ENCODE measurements at places on chromosomes 4 and X.
A peak's percentile ranks its signal among the peaks of the same experiment; 100 is the strongest.

- DNase-seq: peak; percentile 88
These were observed 23.7 kb downstream of the ELF4 start for GRCh38 chrX:130086447-130087206.

- DNase-seq: no peak
These were observed 681 bp upstream of the UPF3B start for GRCh38 chrX:119853444-119853843.

GRCh38 chrX:136310411-136310810 lies 9.6 kb downstream of the ADGRG4 start:
- DNase-seq: no peak

DNA sequence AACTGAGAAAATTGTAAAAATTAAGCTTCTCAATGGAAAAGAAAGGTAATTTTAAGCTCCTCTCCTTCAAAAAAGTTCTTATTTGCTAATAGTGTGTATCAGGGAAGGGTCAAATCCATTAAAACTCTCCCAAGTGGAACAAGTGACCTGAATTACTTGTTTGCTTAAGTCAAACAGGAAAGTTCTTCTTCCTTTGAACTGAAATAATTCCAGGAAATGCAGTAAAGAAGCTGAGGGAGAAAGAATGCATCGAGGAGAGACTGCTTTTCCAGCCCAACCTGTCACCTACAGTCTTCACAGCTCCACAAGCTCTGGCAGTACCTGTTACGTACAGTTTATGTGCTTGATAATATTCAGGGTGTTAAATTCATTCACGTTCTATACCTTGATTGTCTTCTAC lies 131.1 kb downstream of the KLHL8 start:
- no peak for DNase-seq

GRCh38 chr4:21952549-21952948 lies 4.0 kb upstream of the KCNIP4 start:
- DNase-seq: no peak

- no peak for DNase-seq
These were observed 1216.5 kb downstream of the RAPGEF2 start for GRCh38 chr4:160319221-160319867.

Measured in GF-D8 (cell line).